Heart left ventricle (tissue), 16 donors: ENCODE measurements at places on chromosomes 6 and 20.

GRCh38 chr6:169158174-169158573 lies 95.5 kb downstream of the THBS2 start:
- DNase-seq = peak; percentile 76

GRCh38 chr6:138817799-138818198 lies 21.9 kb downstream of the ECT2L start:
- no peak for DNase-seq

DNA sequence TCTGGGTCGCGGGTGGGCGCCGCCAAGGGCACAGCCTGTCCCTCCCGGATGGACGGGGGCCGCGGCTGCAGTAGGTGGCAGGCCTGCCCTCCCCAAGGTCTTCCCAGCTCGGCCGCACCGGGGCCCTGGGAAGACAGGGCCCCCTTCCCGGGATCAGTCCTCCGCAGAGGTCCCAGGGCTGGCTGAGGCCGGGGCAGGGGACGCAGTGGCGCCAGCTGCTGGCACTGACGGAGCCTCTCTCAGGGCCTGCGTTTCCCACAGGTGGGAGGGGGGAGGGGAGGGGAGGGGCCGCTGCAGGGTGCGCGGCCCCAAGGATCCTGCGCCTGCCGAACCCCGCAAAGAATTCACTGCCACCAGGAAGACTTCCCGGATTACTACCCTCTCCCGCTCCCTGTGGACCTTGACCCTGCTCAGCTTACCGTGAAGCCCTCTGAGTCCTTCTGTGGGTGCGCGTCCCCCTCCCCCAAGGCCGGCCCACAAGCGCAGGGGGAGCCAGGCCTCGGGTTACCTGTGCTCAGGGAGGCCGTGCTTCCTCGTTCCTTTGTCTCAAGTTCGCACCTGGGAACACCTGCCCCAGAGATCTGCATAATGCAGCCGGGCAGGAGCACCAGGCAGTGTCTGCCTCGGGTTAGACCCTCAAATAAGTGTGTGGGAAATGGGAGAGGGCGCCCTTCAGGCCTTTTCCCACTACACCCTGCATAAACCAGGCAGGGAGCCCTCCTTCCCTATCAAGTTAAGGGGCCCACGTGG lies 5.1 kb downstream of the LZTS3 start:
- no peak for DNase-seq

- DNase-seq = no peak
Observed at GRCh38 chr6:156174031-156174890, 602.9 kb upstream of the ARID1B start.

GRCh38 chr6:44029444-44030185 lies 97.6 kb downstream of the MRPL14 start:
- no peak for DNase-seq

- DNase-seq = no peak
Observed at GRCh38 chr6:28922004-28922820, 1.6 kb downstream of the TRIM27 start.
